ENCODE measurements at places on chromosomes 11 and 22.

DNA sequence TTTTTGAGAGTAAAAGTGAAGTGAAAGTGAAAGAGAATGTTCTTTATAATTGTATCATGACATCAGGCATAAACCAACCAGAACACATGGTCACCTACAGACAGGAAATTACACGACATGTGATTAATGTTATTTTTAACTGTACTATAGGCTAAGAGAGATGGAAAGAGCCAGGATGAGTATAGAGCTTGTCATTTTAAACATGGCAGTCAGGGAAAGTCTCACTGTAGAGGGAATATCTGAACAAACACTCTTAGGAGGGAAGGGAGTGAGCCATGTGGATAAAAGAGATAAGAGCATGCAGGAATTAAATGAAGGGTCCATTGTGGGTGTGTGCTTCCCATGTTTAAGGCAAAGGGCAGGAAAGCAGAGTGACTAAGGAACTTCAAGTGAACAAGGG, 599.1 kb upstream of the FAT3 start:
- DNase-seq = no peak

DNA sequence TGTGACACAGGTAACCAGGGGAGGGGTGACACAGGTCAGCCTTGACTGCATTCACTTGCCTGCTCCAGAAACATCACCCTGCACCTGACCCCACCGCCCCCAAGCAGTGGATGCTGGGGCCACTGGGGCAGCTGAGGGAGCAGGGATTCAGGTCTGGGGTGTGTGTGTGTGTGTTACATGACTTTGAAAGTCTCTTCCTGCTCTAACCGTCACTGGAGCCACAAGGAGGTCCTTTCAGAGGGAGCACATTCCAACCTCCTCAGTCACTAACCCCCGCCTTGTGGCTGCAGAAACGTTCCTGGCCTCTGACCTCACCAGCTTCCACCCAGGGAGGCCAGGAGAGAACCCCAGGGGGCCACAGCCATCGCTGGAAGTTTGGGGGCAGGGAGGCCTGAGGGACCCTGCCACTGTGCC, 2.9 kb upstream of the FOSL1 start:
- DNase-seq = no peak

- no peak for DNase-seq
These were observed 22.9 kb downstream of the GNAZ start for GRCh38 chr22:23093051-23093788.

- DNase-seq = no peak
These were observed 25.9 kb downstream of the ALG9 start for GRCh38 chr11:111845276-111846028.

DNA sequence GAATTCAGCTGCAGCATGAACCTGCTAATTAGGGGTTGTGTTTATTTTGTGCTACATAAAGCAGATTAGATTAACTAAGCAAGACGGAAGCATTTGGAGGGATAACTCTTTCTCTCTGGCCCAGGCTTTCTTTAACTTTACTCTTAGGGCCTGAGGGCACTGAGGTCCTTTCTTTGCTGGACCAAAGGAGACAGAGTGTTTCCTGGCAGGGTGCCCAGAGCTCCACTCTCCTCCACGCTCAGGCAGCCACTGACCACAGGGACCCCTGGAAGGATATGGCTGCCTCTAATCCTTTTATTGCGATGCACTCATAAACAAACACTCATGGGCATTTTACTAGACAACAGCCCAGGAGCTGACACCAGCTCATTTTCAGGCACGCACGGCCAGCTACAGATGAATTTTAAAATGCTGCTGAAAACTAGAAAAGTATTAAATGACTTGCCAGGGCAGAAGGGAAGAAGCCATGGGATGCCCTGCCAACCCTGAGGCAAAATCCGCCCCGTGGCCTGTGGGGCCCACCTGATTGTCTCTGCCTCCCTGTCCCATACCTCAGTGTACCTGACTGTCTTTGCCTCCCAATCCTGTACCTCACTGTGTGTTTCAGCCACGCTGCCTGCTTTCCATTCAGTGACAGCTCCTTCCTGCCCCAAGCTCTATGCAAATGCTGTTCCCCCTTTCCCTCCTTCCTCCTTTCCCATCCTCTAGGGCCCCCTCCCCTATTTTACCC, 192.6 kb upstream of the NAV2 start:
- no peak for DNase-seq

- no peak for DNase-seq
These were observed 78.5 kb downstream of the CYP2R1 start for GRCh38 chr11:14813516-14813915.

DNA sequence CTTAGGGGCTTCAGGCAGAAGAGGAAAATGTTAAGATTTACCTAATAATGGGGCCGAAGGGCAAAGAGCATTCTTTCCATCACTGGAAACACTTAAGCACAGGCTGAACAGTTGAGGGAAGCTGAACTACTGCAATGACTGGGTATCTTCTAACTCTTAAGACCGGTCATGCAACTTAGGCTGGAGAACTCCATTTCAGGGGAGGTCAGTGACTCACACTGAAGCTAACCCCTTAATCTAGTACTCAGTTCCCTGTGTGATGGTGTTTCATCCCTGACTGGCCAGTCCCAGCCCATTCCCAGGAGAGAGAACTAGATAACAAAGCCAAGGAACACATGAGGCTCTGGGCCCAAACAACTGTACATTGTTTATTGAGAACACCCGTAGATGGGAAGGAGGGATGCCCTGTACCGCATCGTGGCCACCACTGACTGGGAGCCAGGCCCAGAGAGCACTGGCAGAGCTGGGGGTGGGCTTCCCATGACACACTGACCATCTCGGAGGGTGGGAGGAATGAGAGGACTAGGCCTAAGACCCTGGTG, 10.5 kb downstream of the RPL27A start:
- no peak for DNase-seq

DNA sequence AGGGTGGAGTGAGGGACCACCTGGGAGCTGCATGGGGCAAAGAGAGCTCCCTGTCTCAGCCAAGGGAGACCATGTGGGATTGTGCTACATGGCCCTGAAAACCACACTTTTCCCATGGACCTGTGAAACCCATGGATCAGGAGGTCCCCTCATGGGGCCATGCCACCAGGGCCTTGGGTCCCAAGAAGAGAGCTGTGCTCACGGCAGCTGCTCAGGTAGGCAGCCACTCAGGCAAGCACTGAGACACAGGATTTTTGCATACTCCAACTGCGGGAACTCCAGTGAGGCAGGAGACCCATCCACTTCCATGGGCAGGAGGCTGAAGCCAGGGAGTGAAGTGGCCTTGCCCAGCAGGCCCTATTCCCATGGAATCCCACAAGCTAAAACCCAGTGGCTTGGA, 190.0 kb downstream of the KCNA4 start:
- DNase-seq = no peak

DNA sequence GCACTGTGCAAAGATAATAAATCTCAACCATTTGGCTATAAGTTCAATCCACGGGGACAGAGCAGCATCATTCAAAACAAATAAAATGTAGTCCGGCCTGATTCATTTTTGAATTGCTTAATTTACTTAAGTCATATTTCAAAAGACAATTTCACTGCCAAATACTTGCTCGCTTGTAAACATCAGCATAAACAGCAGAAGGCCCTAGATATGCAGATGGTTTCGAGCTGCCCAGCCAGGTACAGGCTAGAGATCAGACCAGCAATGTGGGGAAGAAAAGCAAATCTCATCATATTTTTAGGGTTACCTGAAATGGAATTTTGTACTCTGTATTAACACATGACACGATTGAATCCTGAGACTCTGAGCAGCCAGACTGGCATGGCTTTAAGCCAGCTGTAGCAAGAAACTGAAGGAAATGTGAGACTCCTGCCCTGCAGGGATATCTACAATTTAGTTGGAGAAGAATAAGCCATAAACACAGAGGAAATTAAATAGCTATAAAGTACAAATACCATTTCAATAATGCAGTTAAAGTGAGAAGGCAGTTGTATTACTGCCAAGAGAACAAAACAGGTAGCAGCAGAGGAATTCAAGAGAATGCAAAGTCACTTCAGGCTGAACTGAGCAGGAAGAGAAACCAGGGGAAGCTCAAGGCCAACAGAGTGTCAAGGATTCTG, 440.3 kb downstream of the ETS1 start:
- DNase-seq = no peak

DNA sequence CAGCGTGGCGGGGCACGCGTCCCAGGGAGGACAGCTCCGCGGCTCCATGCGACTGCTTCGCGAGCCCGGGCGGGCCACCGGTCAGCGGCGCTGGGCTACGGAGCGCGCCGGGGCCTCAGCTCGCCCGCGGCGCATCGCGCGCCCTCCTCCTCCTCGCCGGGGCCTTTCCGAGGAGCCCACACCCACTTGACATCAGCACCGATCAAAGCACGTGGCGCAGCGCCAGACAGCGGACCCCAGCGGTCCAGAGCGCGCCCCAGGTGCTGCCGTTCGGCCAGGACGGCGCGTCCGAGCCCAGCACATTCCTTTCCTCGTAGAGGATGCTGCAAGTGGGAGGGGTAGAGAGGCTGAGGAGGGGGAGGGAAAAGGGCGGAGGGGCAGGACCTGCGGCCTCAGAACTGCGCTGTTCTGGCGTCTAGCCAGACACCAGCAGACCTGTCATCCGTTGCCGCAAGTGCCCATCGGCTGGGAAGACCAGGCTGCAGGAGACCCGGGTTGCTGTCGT, 88.6 kb downstream of the PLEKHA7 start:
- DNase-seq = peak; percentile 58

- DNase-seq = no peak
These were observed 26.8 kb downstream of the WBP2NL start for GRCh38 chr22:42025421-42025820.

GRCh38 chr11:49302360-49302759, 94.0 kb upstream of the FOLH1 start:
- DNase-seq = no peak

Measured in NCI-H1105 (cell line).